ENCODE measurements at places on chromosomes 6 and 20. TPM values are rescaled to one million over a fixed set of nuclear protein-coding genes. Genes with fewer than 3 reads are reported as not detected.

Gene CPXM1
- not detected for total RNA-seq

Gene ID1
- total RNA-seq: 437 TPM

Gene THEMIS
- not detected for total RNA-seq

Gene FERMT1
- 6.4 TPM for total RNA-seq

Gene HLA-A
- 1,042 TPM for total RNA-seq

Gene VGLL2
- total RNA-seq: not detected

Gene C20orf141
- not detected for total RNA-seq

Gene SUMO4
- 0.84 TPM for total RNA-seq

Gene SEMG1
- total RNA-seq: not detected

Gene CEP250
- total RNA-seq: 49.8 TPM

Gene GGTLC1
- total RNA-seq: not detected

Gene DNPH1
- total RNA-seq: 74.5 TPM

Gene DEFB124
- total RNA-seq: not detected

Gene GPR6
- total RNA-seq: not detected

Gene PKIG
- total RNA-seq: 97.5 TPM

Gene TFAP2B
- total RNA-seq: not detected

Gene BPI
- 0.29 TPM for total RNA-seq

Gene KHDC1L
- total RNA-seq: not detected

Gene PAK5
- not detected for total RNA-seq

Gene SDHAF4
- 12.4 TPM for total RNA-seq

Gene CHRNA4
- total RNA-seq: not detected

Gene PGM3
- total RNA-seq: 66.7 TPM

Gene PPP1R3G
- 2.0 TPM for total RNA-seq

Gene ARFGEF2
- total RNA-seq: 30.3 TPM

Measured in RPMI7951 (cell line).